Liver (tissue), 10 donors: ENCODE measurements at places on chromosomes 1 and 21.

DNA sequence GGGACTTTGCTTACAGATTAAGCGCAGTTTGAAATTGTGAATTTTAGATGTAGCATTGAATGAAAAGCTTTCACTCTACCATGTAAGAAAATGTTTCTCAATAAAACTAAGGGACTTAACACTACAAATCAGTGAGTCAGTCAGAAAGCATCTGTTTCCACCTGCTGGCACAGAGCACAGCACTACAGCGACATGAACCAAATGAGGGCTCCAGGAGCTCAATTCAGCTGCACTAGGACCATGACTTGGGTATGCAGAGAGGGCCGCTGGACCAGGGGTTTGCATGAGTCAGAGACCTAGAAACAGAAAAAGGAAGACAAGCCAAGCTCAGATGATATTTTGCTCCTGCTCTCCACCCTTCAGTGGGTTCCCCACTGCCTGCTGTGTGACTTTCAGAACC is 5.2 kb downstream of the SUSD4 start:
- no peak for DNase-seq

- DNase-seq: no peak
These were observed 30.4 kb upstream of the A3GALT2 start for GRCh38 chr1:33351281-33351660.

DNA sequence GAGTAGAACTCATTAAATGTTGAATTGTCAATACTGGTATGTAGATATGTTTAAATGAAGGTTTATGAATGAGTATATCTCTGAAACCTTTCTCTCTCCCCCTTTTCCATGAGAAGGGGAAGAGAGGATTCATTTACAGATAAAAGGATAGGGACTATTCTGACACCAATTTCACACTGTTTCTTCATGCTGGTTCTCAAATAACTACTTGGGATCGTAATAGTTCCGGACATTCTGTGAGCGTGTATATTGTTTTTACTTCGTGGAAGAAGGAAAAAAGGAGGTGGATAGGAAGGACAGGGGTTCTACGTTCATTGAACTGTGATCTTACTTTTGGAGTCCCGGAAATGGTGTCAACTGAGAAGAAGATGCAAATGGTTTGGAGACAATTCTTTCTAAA is 284.2 kb downstream of the GRIK1 start:
- no peak for DNase-seq

DNA sequence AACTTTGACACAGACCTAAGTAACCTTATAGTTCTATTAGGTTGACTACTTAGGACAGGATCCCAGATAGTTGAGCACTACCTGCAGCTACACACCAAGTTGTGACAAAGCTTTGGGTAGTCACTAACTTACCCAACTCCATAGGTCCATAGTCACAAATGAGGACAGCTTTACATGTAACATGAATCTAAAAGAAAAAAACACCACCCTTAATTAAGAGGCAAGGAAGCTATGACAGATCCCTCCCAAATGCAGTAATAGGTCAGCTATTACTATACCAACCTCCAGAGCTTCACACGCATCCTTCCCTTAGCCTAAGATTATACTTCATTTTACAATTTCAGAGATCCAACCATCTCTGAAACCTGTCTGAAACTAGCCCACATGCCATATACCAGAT is 12.7 kb upstream of the RAB42 start:
- DNase-seq: no peak

GRCh38 chr21:43939443-43940328 is 72.4 kb upstream of the TRAPPC10 start:
- no peak for DNase-seq

GRCh38 chr1:59272507-59272906 is 24.4 kb upstream of the FGGY start:
- DNase-seq: no peak

- no peak for DNase-seq
These were observed 6.6 kb downstream of the PEF1 start for GRCh38 chr1:31637915-31638673.

GRCh38 chr21:26835714-26836265 is 9.4 kb downstream of the ADAMTS1 start:
- no peak for DNase-seq

GRCh38 chr1:166116026-166116425 is 50.8 kb downstream of the FAM78B start:
- DNase-seq: no peak

DNA sequence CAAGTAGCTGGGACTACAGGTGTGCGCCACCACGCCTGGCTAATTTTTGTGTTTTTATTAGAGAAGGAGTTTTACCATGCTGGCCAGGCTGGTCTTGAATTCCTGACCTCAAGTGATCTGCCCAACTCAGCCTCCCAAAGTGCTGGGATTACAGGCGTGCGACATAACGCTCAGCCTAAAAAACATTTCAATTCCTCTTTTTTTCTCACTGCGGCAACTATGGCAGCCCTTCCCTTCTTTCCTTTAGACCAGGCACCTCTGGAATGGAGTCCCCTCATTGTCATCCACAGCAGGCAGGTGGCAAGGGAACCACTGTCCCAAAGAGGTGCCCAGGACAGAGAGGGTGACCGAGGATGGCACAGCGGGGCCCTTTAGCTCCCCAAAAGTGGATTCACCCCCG is 14.1 kb downstream of the CEP104 start:
- DNase-seq: no peak

- DNase-seq: no peak
These were observed 39.7 kb downstream of the GNG12 start for GRCh38 chr1:67793562-67793961.

DNA sequence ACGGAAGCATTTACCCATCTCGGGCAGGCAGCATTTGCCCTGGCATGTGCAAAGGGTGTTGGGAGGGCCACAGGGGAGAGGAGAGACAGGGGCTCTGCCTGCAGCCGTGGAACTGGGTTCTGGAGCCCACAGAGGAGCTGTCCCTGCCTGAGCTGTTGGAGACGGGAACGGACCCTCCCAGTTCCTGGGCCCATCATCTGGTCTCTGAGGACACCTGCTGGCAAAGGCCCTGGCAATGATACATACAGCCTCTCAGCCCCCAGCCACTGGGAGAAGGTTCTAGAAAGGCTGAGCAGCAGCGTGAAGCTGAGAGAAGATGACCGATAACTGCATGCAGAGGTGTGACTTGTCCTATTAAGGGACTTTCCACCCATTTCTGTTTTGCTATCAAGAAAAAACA is 31.4 kb downstream of the FAAP20 start:
- no peak for DNase-seq

- DNase-seq: no peak
These were observed 3.0 kb downstream of the NFIA start for GRCh38 chr1:61085206-61085982.

GRCh38 chr1:69707103-69707502 is 139.4 kb downstream of the LRRC7 start:
- DNase-seq: no peak

DNA sequence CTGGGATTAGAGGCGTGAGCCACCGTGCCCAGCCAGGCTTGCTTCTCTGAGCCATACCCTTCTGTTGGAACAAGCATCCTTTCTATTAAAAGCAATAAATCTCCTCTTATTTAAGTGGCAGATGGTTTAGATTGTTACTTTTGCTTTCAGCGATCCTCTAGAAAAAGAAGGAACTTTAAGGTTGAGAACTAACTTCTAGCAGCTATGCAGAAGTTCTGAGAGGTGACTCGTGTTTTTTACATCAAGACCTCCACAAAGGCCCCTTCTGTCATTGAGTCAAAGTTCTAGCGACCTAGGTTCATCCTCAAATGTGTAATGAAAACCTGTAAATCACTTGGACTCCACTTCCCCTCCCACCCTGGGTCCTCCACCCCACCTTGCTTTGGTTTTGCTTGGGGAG is 30.8 kb downstream of the PLEKHO1 start:
- DNase-seq: no peak

DNA sequence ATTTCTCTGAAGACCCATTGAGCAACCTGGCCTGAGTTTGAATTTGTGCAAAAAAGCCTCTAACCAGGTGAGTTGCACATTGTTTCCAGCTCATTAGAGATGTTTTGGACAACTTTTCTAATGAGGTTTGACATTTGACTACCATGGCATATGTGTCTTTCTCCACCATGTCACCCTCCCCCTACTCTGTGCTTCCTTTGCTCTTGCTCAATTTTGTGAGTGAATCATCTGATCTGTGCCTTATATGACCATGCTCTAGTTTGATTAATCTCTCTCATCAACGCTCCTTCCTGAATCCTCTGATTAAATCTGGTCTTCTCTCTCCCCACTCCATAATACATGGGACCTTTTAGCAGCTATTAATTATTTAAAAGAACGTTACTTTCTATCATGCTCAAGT is 144.8 kb upstream of the SAMSN1 start:
- DNase-seq: no peak

- no peak for DNase-seq
These were observed 24.0 kb upstream of the BTG3 start for GRCh38 chr21:17636711-17637110.

DNA sequence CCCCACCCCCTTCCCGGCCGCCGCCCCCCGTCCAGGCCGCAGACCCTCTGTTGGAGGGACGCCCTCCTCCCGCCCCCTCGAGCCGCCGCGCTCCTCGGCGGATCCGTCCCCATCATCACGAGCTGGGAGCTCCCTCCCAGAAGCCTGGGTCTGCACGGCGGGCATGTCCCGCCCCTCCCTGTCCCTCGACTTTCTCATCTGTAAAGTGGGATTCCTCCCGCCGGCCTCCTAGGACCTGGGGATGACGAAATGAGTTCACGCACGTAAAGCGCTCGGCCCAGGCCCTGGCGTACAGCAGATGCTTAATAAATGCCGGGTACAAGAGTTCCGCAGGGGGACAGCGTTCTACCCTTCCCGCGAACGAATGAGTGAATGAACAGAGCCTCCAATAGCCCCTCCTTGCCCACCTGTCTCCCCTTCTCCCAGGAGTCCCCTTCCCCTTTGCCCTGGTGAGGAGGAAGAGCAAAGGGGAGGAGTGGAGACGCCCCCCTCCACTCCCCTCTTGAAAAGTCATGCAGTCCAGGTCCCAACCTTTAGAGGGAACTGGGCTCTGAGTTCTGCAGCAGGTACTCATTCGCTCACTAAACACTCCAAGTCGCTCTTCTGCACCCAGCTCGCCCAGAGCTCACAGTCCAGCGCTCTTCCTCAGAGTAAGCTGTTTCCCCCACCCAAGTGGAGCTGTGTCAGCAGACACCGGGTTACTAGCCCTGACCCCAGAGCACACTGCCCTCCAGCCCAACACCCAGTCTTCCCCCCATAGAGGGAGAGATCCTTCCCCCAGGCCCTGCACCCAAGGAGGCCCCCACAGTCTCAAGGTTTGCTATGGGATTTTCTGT is 16.8 kb downstream of the RAP1GAP start:
- DNase-seq: no peak

DNA sequence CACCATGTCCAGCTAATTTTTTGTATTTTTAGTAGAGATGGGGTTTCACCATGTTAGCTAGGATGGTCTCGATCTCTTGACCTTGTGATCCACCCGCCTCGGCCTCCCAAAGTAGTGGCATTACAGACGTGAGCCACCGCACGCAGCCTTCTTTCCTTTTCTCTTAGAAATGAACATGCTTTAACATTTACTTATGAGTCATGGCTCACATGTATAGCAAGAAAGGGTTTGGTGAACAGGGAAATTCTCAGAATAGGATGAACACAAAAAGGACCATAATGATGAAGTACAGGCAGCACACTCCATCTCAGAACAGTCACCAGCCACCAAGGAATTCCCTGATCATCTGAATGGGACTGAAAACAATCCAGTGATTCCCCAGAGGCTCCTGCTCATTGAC is 9.4 kb upstream of the VAMP4 start:
- DNase-seq: no peak

DNA sequence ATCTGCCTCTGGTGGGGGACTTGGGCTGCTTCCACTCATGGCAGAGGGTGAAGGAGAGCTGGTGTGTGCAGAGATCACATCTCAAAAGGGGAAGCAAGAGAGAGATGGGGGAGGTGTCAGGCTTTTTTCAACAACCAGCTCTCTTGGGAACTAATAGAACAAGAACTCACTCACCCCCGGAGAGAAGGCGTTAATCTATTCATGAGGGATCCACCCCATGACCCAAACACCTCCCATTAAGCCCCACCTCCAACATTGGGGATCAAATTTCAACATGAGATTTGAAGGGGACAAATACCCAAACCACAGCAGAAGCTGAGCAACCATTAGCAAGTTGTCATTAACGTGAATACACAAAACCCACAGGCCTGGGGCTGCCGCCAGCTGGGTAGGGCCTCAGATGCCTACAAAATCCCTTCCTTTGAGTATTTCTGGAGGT is 12.0 kb upstream of the VWA5B1 start:
- DNase-seq: no peak

GRCh38 chr1:217881131-217881543 is 250.0 kb downstream of the SPATA17 start:
- DNase-seq: no peak

GRCh38 chr1:143699731-143700130 is 272.1 kb downstream of the FAM72C start:
- DNase-seq: no peak
